ENCODE measurements at places on chromosomes 5 and 9.

DNA sequence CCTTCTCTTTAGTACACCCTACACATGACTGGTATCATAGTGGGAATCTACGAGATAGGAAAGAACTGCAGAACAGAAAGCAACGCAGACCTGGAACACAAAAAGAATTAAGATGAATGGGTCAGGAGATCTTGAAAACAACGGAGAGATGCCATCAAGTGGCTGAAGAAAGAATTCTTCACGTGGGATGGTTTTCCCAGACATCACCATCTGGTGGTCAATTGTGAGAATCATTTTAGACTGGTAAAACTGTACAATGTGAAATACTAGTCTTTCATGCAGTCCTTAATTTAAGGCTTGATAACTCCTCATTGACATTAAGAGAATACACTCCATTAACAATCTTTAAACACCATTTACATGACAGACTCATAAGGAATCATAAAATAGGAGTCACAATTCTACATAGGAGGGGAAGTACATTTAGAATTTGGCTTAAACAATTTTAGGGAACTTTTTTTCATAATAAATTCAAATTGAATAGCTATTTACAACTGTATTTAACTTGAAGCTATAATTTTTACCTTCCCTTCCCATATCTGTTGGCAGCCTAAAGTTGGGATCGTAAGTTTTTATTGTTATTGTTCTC lies 128.4 kb upstream of the TRPM3 start:
- DNase-seq: peak; percentile 27

- no peak for DNase-seq
Measured at GRCh38 chr9:126235336-126236243, 91.0 kb upstream of the MVB12B start.

GRCh38 chr5:168612996-168613395 lies 33.8 kb upstream of the PANK3 start:
- DNase-seq: no peak

- no peak for DNase-seq
Measured at GRCh38 chr5:31470608-31471007, 61.3 kb downstream of the DROSHA start.

DNA sequence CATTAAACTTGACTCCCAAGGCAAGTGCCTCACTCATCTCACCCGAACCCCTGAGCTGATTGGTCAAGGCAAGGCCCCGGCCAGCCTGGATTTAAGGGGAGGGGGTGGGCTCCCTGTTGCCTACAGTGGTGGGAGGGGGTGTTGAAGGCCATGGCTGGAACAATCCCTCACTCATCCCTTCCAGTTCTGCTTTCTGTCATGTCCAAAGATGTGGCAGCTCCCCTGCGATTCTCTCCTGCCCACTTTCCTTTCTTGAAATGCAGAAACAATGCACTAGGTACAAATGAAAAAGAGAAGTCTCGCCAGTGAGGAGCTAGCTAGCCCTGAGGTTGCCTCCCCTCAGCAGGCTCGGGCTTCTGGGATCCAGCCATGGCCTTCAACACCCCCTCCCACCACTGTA lies 240.9 kb downstream of the SYK start:
- no peak for DNase-seq

GRCh38 chr9:80235752-80236151 lies 664.0 kb downstream of the TLE4 start:
- DNase-seq: no peak

DNA sequence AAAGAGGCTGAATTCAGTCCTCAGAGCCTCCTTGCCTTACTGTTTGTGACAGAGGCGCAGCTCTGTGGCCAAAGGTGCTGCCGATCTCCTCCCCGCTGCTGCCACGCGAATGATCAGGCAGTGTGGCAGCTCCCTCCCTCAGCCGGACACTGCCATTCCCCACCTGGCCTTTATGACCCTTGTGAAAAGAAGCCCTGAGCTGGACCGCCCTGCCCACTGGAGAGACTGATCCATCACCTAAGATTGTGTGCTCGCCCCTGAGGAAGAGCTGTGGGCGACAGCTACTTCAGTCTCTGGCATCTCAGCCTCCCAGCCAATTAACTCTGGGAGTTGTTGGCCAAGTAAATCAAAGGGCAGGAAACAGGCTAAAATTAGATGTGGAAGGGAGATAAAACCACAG lies 90.9 kb downstream of the CARTPT start:
- no peak for DNase-seq
